ENCODE measurements at places on chromosomes 7 and 10.

GRCh38 chr7:100573691-100574361 is at the start of gene SAP25:
TSS of gene SAP25 (minus strand) at chr7:100573900. CDS start at chr7:100573742, 158 bp downstream.
- no peak for DNase-seq

GRCh38 chr10:31072451-31072850 is 40.8 kb upstream of the ZNF438 start:
- no peak for DNase-seq

GRCh38 chr7:18900803-18901202 is 216.6 kb downstream of the TWIST1 start:
- DNase-seq, result no peak

DNA sequence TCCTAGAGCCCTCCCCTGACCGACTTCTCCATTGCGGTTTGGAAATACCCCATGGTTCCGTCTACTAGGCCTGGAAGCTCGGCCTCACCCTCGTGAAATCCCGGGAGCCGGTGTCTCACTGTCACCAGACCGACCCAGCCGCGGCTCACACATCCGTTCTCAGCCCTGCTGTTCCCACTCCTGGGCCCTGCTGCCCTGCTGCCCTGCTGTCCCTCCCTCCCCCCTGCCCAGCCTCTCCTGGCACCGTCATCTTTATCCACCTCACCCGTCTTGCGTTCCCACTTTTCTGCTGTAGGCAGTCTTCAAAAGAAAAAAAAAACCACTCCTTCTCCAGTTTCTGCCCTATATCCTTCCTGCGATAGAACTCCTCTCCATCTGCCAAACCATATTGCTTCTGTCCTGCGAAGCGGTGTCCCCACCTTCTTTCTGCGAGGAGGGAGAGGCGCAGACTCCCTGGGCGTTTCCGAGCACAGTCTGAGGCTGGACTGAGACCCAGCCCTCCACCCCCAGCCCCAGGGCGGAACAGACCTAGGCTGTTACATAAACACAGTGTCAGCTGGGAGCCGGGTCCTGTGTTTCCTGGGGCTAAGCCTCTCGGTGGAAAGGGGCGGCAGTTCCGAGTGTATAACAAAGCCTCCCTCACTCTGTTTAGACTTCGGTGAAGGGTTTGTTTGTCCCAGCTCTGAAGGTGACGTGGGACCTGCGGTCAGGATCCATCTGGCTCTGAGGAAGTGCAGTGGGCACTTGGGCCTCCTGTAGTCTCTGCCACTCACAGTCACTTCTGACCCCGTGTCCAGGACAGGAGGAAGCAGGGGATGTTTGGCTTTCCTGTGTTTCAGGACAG is 2.8 kb downstream of the AGAP3 start:
- peak; percentile 82 for DNase-seq

DNA sequence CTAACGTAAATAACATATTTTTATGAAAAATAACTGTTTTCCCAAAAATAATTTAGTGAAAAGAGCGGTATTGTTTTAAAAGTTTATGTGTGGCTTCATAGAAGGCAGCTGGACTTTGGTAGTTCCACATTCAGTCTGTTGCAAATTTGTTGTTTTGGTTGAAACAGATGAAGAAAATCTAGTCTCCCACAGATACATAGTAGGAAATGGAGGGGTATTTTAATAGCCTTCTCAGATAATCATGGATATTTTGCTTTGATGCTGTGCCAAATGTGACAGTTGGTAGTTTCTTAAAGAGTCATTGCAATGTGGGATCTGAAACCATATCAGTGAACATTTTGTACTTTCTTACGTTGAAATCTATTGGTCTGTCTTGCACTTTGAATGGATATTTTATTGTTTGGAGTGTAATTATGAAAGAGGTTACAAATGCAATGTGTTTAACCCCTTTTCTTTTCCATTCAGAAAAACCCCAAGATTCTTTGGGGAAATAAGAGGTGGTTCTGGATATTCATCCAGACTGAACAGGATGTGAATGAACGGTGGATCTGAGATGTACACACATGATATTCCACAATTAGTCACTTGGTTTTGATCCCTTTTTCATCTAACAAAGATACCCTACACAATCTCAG is 10.4 kb downstream of the ZNF365 start:
- no peak for DNase-seq

- DNase-seq, result no peak
Measured at GRCh38 chr7:14787551-14787950, 115.0 kb downstream of the DGKB start.
